ENCODE measurements at places on chromosomes 1 and 21.

DNA sequence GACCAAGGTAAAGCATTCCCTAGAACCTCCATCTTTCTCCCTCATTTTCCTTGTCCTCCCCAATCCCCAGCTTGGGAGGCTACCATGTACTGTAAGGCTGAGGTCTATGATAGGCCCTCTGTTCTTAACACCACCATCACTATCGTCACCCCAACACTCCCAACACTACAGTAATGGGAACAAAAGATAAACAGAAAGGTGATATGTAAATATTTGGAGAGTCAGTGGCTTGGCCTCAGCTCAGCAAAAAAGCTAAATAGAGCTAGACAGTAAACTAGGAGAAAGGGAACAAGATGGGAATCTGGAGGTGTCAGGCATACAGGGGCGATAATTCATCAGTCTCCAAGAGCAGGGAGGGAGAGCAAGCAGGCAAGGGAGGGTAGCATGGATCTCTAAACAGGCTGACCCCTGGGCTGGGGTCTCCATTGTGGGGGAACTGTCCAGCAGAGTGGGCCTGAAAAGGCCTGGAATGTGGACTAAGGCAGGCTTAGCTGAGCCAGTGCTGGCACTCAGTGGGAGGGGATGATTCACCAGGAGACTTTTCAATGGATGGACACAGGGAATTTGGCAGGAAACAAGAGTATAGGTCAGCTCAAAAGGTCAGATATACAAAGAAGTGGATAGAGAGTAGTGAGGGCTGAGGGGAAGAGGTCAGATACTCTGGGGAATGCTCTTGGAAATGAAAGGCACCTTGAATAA lies 6.7 kb downstream of the WNT2B start:
- DNase-seq = peak; percentile 65

GRCh38 chr1:185789501-185790193 lies 55.5 kb downstream of the HMCN1 start:
- no peak for DNase-seq

DNA sequence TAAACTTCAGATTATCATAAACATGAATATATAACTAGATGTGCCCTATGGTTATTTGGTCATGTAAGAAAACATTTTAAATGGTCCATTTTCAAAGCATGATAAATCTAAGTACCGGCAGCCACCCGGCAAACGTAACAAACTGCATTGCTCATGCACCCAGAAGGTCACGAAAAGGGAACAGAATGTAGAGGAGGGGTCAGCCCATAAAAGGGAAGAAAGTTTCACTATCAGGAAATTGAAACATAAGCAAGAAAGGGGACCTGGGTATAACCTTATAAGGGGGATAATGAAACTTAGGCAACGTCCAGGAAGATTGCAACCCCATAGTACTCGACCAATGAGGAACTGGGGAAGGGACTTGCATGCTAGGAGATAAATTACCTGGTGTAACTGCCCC lies 421.2 kb upstream of the ZRANB2 start:
- DNase-seq = no peak

DNA sequence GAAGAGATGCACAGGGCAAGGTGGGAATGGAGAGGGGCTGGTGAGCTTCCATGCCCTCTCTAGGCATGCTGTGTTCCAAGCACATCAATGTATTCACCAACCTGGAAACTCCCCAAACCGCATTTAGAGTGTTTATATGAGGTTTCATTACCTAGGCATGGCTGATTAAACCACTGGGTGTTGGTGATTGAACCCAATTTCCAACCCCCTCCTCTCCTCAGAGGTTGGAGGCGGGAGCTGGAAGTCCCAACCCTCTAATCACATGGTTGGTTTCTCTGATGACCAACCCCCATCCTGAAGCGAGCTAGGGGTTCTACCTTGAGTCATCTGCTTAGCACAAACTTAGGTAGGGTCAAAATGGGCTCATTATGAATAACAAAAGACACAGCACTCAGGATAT lies 3.0 kb upstream of the PPIE start:
- no peak for DNase-seq

- no peak for DNase-seq
Observed at GRCh38 chr1:209863766-209864485, 36.2 kb downstream of the UTP25 start.

DNA sequence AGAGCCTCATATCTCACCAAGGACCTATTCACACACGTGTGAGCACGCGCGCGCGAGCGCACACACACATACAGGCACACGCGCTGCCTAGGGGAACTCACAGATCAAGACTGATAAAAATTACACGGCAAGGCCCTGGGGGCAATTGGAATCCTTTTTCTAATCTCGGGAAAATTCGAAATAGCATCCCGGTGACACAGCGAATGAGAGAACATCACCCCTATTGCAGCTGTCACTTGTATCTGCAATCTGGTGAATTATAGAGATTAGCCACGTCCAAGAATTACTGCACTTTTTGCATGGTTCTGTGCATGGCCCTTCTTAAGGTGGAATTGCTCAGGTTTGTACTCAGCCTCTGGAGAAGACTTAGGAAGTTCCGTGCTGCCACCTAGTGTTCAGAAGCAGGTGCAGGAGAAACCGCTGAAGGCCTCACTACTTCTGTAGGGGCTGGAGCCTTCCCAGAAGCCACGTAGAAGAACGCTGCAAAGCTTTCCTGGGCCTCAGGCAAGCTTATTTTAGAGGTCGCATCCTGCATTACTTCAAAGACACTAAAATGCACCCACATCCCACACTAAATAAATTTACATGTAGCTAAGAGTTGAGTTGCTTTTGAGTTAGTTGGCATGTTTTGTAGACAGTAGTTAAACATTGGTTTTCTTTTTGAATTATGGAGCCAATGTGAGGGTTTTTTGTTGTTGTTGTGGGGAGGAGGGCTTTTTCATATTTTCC lies 229.2 kb upstream of the CAMK1G start:
- DNase-seq = peak; percentile 81

- DNase-seq = no peak
Observed at GRCh38 chr21:25806060-25806459, 71.3 kb downstream of the GABPA start.

DNA sequence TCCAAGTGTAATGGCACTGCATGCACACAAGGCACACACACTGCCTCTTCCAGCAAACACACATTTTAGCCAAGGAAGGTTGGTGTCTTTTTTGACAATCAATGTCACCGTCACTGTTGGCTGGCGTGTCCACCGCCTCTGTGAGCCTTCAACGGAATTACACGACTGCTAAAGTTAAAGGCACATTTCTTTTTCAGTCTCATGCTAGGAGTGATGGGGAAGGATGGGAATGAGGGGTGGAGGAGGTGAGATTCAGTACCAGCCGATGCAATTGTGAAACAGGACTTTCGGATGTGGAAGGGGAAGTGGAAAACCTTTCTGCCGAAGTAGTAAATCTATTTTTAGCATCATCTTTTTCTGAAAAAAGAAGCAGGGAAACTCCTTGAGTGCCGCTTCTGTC lies 1.4 kb downstream of the ELAVL4 start:
- DNase-seq = no peak

GRCh38 chr1:68100571-68100970 lies 50.1 kb upstream of the DIRAS3 start:
- no peak for DNase-seq

GRCh38 chr1:147605591-147605990 lies 64.3 kb downstream of the BCL9 start:
- DNase-seq = peak; percentile 76

GRCh38 chr1:25517476-25518394 lies 25.7 kb upstream of the LDLRAP1 start:
- DNase-seq = no peak

DNA sequence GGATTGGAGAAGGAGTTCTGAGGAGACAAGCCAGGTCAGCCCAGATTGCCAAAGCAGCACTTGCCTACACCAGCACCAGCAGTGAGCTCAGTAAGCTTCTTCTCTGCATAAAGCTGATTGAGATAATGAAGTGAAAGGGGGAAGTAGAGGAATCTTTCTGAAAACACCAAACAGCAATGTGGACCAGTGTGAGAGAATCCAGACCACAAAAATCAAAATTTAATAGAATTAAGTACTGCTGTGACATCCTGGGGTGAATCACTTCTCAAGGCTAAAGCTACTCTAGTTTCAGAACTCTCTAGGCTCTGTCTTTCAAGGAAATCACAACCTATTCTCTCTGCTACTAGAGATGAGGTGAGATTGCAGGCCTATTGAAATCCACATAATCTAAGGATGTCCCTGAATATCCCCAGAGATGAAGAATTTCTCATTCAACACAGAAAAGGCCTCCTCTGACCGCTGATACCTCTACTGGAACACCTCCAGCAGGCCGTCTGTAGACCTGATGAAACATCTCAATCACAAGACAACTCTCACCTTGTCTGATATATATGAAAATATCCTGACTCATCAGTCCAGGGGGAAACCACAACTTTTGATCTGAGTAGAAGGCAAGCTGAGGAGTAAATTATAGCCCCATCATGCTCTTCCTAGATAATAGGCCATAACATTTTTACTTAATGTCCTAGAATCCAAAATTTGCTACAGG lies at the start of gene FCRL4:
FCRL4 (minus strand) TSS at position 127 of the 709 bp plus-strand sequence. CDS start 141 bp downstream, outside the sequence.
- no peak for DNase-seq

- DNase-seq = no peak
Observed at GRCh38 chr1:16922885-16923431, 1.2 kb downstream of the CROCC start.

GRCh38 chr1:163186862-163187261 lies 15.9 kb downstream of the RGS5 start:
- DNase-seq = no peak

GRCh38 chr1:96536581-96536980 lies 185.0 kb upstream of the PTBP2 start:
- DNase-seq = peak; percentile 72

GRCh38 chr1:183898001-183898396 lies 93.1 kb downstream of the RGL1 start:
- DNase-seq = no peak

DNA sequence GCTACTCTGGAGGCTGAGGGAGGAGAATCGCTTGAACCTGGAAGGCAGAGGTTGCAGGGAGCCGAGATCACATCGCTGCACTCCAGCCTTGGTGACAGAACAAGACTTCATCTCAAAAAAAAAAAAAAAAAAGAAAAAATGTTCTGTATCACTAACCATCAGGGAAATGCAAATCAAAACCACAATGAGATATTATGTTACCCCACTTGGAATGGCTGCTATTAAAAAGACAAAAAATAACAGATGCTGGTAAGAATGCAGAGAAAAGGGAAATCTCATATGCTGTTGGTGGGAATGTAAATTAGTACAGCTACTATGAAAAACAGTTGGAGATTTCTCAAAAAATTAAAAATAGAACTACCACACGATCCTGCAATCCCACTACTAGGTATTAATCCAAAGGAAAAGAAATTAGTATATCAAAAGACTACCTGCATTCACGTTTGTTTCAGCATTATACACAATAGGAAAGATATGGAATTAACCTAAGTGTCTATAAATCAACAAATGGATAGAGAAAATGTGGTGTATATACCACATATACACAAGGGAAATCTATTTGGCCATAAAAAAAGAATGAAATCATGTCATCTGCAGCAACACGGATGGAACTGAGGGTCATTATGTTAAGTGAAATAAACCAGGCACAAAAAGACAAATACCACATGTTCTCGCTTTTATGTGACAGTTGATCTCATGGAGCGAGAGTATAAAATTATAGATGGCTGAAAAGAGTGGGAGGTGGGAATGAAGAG lies 62.6 kb downstream of the ABL2 start:
- DNase-seq = peak; percentile 80

DNA sequence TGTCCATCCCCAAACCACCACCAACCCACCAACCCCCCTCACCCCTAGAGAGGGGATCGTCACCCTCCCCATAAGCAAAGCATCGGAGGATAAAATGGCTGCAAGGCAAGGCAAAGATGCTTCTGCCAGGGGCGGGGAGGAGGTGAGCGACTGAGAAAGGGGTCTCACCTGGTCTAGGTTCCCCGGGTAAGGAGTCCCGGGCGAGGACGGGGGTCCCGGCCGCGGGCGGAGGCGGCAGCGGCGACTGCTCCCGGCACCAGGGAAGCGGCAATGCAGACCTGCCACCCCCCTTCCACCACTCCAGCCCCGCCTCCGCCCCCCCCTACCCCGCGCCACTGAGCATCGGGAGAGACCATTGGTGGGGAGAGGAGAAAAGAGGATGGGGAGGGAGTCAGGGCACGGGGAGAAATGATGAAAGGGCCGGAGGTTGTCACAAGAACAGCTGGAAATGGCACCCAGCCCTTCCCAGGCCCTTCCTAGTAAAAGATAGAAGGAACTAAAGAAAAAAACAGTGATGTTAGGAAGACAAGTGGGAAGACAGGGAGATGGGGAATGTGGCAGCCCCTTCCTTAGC lies at the start of gene SV2A:
SV2A (minus strand) TSS at position 274 of the 574 bp plus-strand sequence. CDS start 4,004 bp downstream, outside the sequence.
- DNase-seq = peak; percentile 72

DNA sequence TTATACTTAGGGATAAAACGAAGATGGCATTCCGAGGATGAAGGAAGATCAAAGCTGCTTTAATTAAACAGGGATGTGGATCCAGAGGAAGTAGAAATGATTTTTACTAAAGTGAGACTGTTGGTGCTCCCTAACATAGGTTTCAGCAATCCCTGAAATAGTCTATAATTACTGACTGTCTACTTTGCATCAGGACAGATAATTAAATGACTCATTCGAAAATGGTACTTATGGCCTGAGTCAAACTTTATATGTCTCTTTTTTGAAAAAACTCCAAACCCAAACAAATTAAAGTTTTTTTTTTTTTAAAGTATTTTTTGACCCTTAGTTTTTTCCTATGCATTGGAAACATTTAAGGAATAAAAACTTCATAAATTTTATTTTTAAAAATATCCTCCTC lies 90.3 kb downstream of the LYST start:
- no peak for DNase-seq

DNA sequence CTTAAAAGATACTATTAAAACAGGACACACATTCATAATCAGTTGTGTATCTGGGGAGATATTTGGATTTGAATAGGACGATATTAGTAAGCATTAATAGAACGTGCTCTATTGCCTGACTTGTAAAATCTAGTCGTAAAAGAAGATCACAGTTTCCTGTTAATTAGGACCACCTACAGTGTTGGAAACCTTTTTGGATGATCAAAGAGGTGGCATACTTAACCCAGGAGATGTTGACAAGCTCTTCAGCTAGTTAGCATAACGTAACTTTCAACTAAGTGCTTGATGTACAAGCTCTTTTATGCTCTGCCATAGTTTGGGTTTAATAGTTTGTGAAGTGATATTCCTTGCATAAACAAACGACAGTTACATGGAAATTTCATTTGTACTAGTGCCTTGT lies 293.3 kb upstream of the NR5A2 start:
- no peak for DNase-seq

DNA sequence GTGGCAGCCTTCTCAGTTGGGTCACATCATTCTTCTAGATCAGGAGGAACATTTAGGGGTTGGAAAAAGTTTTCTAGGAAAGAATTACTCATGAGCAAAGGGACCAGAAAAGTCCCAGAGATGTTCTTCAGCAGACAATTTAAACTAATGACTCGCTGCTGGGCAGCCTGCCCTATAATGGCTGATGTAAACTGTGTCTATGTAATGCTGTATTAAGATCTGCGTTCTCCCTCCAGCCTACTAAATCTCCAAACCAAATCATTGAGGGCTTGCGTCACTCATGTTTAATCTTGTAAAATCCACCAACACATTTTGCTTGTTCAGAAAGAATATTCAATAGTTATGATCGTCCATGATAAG lies 92.1 kb downstream of the LRRC8C start:
- peak; percentile 91 for DNase-seq

GRCh38 chr1:39694026-39694425 lies 2.8 kb upstream of the HPCAL4 start:
- DNase-seq = no peak

GRCh38 chr1:44786138-44786840 lies 1.7 kb downstream of the BEST4 start:
- DNase-seq = peak; percentile 56

- DNase-seq = no peak
Observed at GRCh38 chr1:205241366-205242030, 13.8 kb downstream of the TMCC2 start.

All from fibroblast of skin of back (primary cell).